ENCODE measurements at places on chromosomes 4 and X. TPM values are rescaled to one million over a fixed set of nuclear protein-coding genes. Genes with fewer than 3 reads are reported as not detected.

- DNase-seq, result no peak
Measured at GRCh38 chr4:98728433-98728832, 70.0 kb upstream of the TSPAN5 start.

DNA sequence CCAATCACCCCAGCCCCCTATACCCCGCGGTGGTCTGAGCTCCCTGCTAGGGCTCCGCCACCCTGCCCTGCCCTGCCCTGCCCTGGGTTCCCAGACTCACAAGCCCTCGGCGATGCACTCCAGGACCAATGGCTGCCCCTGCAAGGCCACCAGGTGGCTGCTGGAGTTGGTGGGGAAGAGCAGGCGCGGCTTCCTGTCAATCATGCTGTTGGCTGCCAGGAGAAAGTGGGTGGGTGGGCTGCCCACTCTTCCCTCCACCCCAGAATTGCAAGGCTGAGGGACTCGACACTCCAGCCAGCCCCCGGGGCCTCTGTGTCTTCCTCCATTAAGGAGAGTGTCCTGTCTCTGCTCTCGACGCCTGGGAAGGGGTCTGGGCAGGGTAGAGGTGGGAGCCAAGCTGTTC is 15.7 kb downstream of the L1CAM start:
- DNase-seq, result no peak

CTSO gene
- not detected for total RNA-seq

MAGEA2B gene
- total RNA-seq, result not detected

GRCh38 chrX:110786486-110786885 is 9.1 kb downstream of the CHRDL1 start:
- no peak for DNase-seq
